Stimulated activated CD8-positive, alpha-beta memory T cell treated with anti-CD3 and anti-CD28 coated beads, Interleukin-15, amount 100 ng/mL, for 24 hours (primary cell): ENCODE measurements at places on chromosomes 12 and 14.

GRCh38 chr12:57129889-57130288 lies 1.6 kb downstream of the LRP1 start:
- no peak for DNase-seq

- no peak for DNase-seq
Observed at GRCh38 chr12:54140588-54141388, 48.0 kb downstream of the SMUG1 start.

DNA sequence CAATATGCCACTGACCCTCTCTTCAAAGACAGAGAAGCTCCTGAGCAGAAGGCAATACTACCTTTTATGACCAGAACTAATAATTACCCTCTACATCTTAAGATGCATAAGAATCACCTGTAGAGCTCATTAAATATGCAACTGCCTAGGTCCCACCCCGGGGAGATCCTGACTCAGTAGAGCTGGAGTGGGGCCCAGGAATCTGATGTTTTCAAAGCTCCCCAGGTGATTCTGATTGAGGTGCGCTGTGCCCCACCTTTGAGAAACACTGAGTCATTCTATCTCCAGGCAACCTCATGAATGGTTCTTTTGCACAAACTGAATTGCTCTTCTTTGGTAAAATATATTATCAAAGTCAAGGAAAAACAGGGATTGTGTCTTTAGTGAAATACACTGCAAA lies 149.3 kb upstream of the BMP4 start:
- no peak for DNase-seq

GRCh38 chr12:27974735-27975221 lies 2.2 kb upstream of the PTHLH start:
- DNase-seq = no peak

DNA sequence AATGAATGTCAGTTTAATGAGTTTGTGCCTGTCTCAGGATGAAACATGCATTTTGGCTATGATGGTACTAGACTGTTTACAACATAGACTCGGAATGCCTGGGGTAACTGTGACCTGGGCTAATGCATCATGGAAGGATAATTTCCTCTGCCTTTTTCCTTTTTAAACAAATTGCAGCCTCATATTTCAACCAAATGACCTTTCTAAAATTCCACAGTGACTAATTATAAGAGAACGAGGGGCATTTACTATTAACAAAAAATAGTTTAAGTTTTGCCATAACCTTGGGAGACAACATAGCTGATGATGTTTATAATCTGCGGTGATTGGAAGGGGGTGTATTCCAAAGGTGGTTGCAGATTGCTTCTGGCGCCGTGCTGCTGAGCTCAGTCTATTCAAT lies 1140.5 kb downstream of the GALC start:
- DNase-seq = no peak

DNA sequence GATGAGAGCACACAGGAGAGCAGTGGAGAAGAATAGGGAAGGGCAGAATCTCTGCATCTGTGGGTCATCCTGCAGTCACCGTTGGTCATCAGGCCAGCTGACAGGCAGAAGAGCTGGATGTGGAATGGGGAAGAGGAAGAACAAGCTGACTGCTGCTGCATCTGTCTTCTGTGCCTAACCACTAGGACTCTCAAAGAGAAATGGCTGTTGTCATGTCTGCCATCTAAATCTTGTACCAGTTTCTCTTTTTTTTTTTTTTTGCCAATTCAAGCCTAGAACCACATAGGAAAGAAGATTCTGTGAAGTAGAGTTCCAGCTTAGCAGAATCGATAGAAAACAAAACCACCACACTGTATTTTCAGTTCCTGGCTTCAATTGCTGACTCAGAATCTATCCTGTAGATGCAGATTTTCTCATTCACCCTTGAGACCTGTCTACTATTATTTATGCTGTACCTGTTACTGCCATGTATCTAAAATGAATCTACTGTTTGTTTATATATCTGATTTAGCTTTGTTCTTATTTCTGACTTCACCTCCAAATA lies 421.9 kb upstream of the PRICKLE1 start:
- no peak for DNase-seq

DNA sequence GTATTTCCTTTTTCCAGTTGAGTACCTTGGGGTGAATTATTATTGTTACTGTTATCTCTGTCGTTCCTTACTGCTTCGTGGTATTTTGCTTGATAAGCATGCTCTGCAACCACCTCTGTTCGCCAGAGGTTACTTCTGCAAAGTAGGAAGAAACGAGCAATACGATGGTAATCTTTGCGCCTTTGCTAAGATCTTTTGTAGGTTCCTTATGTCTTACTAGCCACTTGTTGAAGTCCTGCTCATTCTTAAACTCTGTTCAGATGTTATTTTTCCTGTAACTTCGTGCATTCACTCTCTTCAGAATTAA lies 729 bp upstream of the M6PR start:
- no peak for DNase-seq
